ENCODE measurements at places on chromosomes 6 and 20.

DNA sequence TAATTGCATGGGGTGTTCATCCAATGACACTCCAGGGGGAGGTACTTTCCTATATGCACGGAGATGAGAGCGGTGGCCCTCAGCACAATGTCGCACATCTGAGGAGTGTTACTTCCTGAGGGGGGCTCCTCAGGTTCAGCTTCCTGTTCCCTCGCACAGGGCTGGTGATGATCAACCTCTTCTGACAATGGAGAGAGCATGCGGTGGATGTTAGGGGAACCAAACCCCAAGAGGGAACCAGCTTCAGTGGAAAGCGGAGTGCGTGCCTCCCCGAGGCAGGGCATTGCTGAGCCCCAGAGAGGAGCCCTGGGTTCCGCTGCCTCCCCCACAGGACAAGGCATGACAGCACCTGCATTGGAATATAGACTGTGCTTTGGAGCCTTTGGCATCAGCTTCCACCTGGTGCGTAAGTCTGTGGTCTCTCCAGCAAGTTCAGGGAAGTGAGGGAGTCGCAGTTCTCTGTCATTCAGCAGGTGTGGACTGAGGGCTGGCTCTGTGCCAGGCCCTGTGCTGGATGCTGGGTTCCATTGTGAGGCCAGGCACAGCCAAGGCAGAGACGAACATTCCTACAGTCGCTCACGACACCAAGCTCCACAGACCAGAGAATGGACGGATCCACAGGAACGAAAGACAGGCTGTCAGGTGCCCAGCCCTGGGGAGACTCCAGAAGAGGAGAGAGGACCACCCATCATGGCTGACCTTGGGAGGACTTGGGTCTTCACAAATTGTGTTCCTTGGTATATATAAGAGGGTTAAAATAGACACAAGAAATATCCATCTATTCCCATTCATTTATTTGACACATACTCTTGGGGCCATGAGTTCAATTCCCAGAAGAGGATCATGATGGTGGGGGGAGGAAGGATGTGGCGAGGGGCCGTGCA is 3.9 kb upstream of the ZNF831 start:
- DNase-seq = no peak

GRCh38 chr20:48705240-48706115 is 122.3 kb downstream of the PREX1 start:
- no peak for DNase-seq

GRCh38 chr6:15952231-15953151 is 176.4 kb upstream of the MYLIP start:
- no peak for DNase-seq

- DNase-seq = no peak
Measured at GRCh38 chr6:32529697-32530430, at the start of gene HLA-DRB5. Gene HLA-DRB5, minus strand, starts transcription at chr6:32530287. Its CDS starts 63 bp downstream, at chr6:32530224.

- DNase-seq = no peak
Measured at GRCh38 chr6:64243618-64244017, 608.0 kb downstream of the PHF3 start.

GRCh38 chr20:58450254-58450653 is 61.2 kb downstream of the VAPB start:
- DNase-seq = no peak

Measured in right hindlimb (tissue), 1 donor.